ENCODE measurements at places on chromosomes 2 and 18. TPM values are rescaled to one million over a fixed set of nuclear protein-coding genes. Genes with fewer than 3 reads are reported as not detected.

STARD6 gene
- total RNA-seq, result not detected

EVX2 gene
- not detected for total RNA-seq

DNA sequence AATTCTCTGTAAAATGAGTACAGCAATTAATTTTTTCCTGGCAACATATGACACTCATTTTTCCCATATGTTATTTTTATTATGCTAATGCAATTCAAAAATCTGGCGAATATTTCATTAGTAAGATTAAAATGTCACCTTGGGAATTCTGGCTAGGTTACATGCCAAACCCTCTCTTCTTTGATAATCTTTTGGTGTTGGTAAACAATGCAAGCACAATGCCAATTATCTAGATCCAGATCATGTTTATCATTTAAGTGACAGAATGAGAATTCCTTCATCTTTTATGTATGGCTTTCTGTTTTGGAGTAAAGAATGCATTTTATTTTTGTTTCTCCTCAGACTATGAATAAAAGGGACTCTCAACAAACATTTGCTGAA is 33.7 kb downstream of the GPR75 start:
- H3K27ac ChIP-seq, result no peak overlapping the region
- H3K36me3 ChIP-seq, result peaks cover under 1% of the 10 kb centered on the region
- no peak overlapping the region for H3K4me3 ChIP-seq
- no peaks in the 10 kb centered on the region for H3K4me1 ChIP-seq

DNA sequence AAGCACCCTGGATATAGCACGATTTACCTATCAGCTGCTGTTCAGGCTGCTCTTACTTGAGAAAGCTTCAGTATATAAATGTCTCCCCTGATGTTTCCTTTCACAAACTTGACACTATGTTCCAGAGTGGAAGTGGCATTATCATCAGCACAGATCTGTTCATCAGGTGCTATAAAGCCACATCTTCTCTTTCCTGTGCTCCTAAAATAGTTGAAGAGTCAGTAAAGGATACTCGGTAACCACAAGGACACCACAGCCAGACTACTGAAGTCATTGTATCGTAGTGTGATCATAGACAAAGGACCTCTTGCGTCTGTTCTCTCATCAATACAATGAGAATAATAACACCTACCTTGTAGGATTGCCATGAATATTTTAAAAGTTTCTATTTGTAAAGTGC is 841.0 kb upstream of the CELF4 start:
- no peaks in the 10 kb centered on the region for H3K4me1 ChIP-seq
- H3K27me3 ChIP-seq, result no peaks in the 10 kb centered on the region
- H3K27ac ChIP-seq, result no peak overlapping the region
- DNase-seq, result no peak
- no peak overlapping the region for H3K4me3 ChIP-seq

DNA sequence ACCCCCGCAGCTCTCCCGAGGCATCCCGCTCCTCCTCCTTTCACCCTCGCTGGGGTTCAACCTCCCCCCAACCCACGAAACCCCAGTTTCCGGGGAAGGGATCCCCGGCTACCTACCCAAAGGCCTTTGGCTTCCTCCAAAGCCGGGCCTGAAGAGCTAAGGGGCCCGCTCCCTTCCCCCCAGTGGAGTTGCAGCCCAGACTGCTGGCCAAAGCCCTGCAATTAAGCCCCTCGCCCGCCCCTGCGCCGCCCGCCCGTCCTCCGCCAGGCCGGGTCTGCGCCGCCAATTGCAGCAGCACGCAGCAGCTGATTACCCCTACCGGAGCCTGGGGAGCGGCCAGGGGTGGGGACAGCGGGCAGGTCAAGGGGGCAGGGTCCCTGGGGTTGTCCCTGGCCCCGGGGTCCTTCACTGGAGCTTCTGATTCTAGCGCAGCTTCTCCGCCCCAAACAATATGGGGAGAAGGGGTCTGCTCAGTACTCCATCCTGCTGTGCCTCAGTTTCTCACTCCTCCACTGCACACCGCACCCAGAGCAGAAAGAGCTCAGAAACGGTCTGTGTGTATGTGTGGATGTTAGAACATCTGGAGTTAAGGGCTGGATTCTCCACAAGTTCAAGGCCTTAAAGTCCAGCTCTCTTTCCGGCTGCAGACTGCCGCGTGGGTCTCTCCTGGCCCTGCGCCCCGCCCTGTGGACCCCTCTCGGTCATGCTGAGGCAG is 16.9 kb downstream of the WNT10A start:
- H3K4me3 ChIP-seq, result no peak overlapping the region
- no peak for DNase-seq
- peaks cover 14% of the 10 kb centered on the region for H3K4me1 ChIP-seq
- no peak overlapping the region for H3K27ac ChIP-seq
- peaks cover 19% of the 10 kb centered on the region for H3K27me3 ChIP-seq

- no peaks in the 10 kb centered on the region for H3K4me1 ChIP-seq
- DNase-seq, result no peak
- H3K4me3 ChIP-seq, result no peak overlapping the region
- H3K36me3 ChIP-seq, result no peaks in the 10 kb centered on the region
- no peaks in the 10 kb centered on the region for H3K27me3 ChIP-seq
These were observed 56.2 kb downstream of the BCL2L11 start for GRCh38 chr2:111176867-111177266.

- no peak overlapping the region for H3K27ac ChIP-seq
- no peaks in the 10 kb centered on the region for H3K36me3 ChIP-seq
- DNase-seq, result no peak
- H3K27me3 ChIP-seq, result no peaks in the 10 kb centered on the region
These were observed 515.4 kb upstream of the RAB6C start for GRCh38 chr2:129464036-129464435.

DNA sequence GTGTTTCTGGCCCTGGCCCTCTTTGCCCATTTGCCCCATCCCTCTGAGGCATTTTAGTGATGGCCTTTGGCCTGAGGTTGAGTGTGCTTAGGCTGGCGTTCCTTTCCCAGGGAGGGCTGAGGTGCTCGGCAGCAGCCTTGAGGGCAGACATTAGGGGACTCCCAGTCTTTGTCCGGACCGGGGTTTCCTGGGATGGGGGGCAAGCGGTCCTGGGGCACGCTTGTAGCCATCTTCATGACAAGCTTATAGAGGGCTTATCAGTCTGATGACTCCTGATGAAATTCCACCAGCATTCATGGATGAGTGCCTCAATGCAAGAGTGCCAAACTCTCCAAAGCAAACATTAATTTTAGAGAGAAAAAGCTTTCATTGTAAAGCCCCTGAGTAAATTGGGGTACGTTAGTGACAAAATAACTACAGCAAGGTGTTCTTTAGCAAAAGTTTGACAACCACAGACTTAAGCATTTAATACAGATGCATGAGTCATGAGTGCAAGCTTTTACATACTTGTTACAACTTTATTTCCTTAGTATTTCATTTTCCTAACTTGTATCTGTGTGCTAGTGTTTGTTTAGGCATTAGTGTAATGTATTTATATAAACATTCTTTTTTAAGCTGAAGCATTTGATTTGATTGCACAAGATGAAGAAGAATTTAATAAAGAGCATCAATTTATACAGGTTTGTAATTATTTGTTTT is 45.6 kb downstream of the CEP192 start:
- peaks cover 3% of the 10 kb centered on the region for H3K36me3 ChIP-seq
- no peak overlapping the region for H3K27ac ChIP-seq
- H3K4me1 ChIP-seq, result no peaks in the 10 kb centered on the region
- H3K4me3 ChIP-seq, result no peak overlapping the region
- no peak for DNase-seq
- H3K27me3 ChIP-seq, result no peaks in the 10 kb centered on the region

DNA sequence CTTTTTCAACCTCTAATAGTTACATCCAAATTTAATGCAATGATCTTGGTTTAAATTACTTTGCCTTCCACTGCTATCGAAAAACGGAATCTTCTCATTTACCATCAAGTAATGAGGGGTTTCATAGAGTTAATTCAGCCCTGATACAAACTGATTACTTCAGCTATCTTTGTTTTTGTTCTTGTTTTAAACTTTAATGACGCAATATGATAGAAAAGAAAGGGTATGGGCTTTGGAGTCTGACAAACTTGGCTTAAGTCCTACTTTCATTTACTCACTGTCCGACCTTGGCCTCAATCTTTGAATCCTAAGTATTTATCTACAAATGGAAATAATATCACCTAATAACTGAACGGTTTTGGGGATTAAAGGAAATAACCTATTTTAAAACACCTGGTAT is 16.1 kb downstream of the ADAM17 start:
- peaks cover 9% of the 10 kb centered on the region for H3K4me1 ChIP-seq
- H3K4me3 ChIP-seq, result no peak overlapping the region
- H3K27me3 ChIP-seq, result no peaks in the 10 kb centered on the region
- H3K36me3 ChIP-seq, result peaks cover 23% of the 10 kb centered on the region
- no peak for DNase-seq

DNA sequence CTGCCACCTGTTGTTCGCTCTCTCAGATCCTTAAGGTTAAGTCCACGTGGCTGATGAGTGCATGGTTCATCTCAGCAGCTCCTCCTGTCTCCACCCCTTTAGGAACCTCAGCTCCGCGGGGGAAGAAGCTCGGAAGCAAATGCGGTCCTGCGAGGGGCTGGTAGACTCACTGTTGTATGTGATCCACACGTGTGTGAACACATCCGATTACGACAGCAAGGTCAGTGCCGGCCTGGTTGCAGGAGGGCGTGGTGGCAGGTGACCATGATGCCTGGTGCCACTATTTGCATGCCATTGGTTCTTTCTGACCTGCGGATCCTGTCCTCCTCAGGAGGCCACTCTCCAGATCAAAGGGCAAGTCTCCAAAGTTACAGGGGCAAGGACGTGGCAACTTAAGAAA is 133.9 kb upstream of the DAPL1 start:
- DNase-seq, result no peak
- no peak overlapping the region for H3K27ac ChIP-seq
- H3K27me3 ChIP-seq, result no peaks in the 10 kb centered on the region

ZNF396 gene
- 0.21 TPM for total RNA-seq

- H3K27me3 ChIP-seq, result no peaks in the 10 kb centered on the region
- no peak for DNase-seq
- H3K27ac ChIP-seq, result no peak overlapping the region
- H3K4me3 ChIP-seq, result no peak overlapping the region
These were observed 139.4 kb downstream of the MTCL1 start for GRCh38 chr18:8844721-8845148.
